ENCODE measurements at places on chromosomes 3 and 15.

DNA sequence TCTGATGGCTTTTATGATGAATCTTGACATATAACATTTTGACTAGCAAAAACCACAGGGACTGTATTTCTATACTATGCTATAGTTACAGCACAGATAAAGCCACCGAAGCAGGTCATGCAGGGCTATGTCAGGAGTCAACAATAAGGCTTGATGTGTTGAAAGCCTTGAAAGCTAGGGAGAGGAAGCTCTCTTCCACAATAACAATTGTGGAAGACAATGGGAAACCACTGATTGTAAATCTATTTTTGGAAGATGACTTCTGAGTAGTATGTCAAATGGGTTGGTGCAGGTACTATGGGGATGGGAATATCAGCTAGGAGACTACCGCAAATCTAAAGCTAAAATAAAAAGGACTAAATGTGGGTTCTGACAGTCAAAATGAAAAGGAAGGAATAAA lies 4.0 kb upstream of the AQR start:
- DNase-seq, result no peak

DNA sequence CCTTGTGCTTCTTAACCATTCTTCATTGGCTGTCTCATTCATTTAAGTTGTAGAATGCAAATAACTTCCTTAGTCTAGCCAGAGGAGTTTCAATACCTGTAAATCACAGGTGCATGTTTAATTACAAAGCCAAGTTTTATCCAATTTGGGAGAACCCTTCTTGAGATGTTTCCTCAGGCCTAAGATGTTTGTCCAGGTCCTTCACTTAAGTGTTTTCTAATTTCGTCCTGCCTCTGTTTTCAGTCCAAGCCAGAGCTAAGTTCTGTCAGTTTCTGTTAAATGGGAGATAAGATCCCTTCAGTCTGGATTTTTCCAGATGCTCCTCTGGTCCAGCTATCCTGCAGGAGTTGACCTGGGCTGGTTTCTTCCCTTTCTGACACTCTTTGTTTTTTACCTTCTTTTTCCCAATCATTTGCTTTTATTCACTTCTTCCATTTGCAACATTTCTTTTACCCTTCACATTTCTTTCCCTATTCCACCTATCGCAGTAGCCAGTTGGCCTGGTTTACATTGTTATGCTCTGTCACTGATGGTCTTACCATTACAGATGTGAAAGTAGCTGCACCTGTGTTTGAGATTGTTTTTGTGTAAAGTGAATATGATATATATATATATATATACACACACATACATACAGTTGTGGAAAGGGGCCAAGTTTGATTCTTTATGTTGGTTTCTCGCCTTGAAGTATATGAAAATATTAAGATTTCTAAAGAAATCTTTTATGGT lies 34.5 kb downstream of the EIF2AK4 start:
- DNase-seq, result no peak

DNA sequence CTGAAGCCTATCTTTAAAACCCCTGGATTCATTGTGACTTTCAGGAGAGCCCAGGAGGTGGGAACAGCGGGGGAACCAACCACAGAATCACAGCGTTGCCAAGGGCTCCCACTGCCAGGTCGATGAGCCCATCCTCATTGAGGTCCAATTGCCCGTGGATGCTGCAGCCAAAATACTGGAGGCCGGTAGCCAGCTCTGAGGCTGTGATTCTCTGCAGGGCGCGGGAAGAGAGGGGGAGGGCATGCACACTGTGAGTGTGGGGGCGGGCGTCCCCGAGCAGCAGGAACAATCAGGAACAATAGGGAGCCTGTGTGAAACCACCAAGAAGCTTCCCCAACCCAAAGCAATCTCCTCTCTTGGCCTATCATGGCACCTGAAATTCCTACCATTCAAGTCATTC lies 53.4 kb downstream of the FEM1B start:
- DNase-seq, result no peak

DNA sequence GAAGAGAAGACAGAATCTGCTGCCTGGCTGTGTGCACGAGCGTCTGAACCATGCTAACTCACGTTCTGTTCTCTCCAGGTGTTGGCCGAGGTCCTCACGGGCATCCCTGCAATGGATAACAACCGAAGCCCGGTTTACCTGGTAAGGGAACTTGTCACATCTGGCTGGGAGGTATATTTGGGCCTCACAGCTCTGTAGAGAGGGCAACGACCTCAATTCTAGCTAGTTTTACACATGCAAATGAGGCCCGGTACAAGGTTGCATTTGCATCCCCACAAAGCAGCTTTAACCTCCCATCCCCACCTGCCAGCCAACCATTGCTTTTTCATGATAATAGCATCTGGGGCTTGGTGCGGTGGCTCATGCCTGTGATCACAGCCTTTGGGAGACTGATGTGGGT lies 22.0 kb upstream of the TATDN2 start:
- peak; percentile 80 for DNase-seq

DNA sequence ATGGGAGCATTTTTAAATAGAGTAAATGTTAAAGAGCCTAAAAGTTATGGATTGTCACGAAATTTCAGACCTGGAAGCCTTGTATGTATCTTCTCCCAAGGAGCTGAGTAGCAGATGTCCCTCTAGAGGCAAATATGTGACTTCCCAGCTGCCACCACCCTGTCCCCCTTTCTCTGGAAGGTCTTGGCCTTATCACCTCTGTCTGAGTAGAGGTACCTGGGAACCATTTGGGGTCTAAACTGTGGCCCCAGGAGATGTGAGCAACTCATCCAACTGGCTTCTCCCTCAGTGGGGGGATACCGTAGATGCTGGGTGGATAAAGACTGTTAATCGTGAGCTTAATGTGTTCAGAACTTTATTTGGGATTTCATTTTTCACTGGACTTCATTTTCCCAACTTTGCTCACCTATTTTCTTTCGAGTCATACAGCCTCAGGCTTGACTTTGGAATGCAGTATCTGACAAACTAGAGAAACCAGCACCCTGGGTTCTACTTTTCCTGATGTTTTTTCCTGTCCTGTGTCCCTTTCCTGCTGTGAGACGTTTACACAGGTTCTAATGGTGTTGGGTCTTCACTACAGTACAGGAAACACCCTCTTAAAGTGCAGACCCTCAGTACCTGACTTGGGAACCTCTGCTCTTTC lies 53.3 kb upstream of the CCR4 start:
- DNase-seq, result no peak

DNA sequence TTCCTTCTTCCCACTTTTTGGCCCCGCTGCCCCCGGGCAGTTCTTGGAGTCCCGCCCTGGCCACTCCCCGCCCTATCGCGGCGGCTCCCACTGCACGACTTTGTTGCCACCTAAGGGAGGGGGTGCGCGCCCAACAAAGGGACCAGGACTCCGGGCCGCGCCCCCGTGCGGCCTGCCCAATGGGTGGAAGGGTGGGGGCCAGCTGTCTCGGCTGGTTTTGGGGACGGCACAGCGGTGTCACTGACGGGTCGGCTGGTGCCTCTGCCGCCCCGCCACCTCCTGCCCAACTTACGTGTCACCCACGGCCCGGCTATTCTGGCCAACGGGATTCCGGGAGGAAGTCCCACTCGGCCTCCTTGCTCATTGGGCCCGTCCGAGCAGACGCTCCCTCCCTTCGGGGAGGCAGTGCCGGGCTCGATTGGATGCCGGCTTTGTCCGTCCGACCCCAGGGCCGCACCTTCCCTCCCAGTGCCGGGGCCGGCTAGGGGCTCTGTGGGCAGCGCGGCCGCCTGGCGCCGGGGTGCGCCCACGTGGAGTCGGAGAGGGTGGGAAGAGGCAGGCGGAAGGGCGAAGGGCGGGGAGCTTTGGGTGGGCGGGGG lies at the start of gene GOLIM4:
TSS of gene GOLIM4 (minus strand) at position 314 of the 599 bp plus-strand sequence. CDS start 639 bp downstream, outside the sequence.
- peak; percentile 84 for DNase-seq

- no peak for DNase-seq
These were observed 61.6 kb downstream of the SPSB4 start for GRCh38 chr3:141112686-141113297.

DNA sequence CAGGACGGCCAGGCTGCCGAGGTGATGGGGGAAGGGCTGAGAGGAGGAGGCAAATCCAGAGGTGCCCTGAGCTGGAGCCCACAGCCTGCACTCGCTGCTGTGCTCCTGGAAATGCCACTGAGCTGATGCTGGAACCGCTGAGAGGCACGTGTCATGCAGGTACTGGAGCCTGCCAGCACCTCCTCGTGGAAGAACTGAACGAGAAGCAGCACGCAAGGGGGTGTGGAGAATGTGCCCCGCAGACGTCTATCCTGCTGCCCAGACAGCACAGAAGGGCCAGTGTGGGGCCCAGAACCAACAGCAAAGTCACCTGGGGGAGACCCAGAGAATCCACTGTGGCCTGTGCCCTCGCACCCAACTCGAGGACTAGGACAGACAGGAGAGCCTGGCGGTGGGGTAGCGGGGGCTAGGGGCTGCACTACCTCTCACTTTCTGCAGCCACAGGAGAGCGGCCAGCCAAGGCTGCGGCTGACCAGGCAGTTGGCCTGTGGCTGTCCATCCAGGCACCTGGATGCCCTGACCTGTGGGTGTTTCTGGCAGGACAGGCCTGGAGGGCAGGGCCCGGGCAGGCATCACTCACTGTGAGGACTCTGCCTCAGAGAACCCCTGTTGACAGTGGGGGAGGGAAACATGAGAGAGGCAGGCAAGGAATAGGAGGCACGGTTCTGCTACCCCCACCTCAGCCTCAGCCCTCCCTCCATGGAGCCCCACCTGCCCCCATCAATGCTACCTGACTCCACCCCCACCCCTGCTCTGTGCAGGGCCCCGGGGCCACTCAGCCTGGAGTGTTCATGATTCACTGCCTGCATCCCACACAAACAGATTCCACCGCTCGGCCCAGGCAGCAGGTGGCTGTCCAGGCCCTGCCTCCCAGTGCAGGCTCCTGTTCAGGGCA lies 213.1 kb downstream of the TBC1D2B start:
- DNase-seq, result no peak

DNA sequence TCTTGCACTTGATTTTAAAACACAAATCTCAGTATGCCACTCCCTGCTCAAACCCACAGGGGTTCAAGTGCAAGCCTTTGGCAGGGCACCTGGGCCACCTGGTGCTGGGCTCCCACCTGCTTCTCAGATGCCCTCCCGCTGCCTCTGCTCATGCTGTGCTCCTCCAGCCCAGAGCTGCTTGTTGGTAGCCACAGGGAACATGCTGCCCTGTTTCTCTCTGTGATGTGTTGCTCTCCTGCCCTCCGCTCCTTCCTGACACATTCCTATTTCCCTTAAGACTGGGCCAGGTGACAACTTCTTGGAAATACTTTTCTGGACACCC lies 27.1 kb upstream of the KY start:
- no peak for DNase-seq

GRCh38 chr3:177498037-177498857 lies 301.0 kb upstream of the TBL1XR1 start:
- DNase-seq, result no peak

DNA sequence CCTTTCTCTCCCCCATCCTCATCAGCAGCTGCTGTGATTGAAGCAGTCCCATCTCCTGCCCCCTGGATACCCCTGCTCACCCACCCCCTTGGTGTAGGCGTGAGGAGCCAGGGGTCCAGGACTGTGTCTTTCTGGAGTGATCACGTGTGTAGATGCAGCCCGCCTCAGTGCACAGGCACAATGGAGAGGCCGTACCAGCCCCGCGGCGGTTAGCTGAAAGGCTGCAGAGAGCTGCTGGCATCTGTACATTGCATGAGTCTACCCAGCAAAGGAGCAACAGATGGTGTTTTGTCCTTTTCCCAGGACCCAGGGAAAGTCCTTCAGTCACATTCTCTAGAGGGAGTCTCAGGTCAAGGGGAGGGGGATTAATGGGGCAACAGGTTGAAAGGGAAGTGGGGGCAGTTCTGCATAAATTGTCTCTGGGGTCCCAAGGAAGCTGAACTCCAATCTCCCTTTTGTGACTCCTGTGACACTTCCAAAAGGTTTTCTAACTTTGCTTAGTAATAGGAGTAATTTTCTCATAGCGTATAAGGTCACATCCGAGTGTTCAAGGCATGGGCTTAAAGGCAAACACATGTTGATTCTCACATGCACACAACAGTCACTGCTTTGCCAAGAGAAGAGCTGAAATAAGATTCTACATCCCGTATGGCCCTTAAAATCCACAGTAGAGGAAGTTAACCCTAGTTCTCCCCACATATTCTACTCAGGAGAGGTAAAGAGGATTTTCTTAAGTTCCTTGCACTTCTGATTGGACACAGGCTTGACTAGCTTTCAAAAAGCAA lies 7.1 kb downstream of the CSPG5 start:
- DNase-seq, result no peak

DNA sequence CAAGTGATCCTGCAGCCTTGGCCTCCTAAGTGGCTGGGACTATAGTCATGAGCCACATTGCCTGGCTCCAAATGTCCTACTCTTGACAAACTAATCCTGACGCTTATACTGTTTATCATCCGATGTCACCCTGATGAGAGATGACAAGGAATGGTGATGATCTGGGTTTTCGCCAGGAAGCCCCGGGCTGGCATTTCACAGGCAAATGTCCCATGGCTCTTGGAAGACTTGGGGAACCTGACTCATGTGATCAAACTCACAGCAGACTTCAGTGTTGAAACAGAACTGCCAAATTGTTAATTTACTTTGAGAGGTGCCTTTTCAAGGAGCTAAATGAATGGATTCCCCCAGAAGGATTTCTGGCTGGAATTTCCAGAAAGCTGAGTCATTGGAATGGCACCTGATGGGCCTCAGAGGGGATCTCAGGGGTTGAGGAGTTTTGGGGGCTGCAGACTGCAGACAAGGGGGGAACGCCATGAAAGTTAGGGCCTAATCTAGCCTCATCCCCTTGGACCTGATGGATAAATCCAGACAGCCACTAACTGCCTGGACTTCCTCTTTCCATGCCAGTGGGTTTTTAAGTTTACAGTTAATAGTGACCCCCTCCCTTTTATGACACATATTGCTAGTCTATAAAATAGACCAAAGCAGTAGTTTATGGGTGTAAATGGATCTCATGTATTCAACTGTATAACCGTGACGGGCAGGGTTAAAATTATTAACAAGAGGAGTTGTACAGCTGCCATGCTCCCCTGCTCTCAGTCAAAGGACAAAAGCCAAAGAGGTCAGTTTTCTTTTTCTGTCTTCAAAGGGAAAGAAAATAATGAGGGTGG lies 146.6 kb downstream of the CHSY1 start:
- DNase-seq, result no peak

- no peak for DNase-seq
These were observed 240.5 kb upstream of the TMCO5A start for GRCh38 chr15:37693926-37694325.

Measured in germinal center (tissue), 1 donor.